Activated T-helper 17 cell treated with anti-CD3 and anti-CD28 coated beads, Interleukin-2, amount 50 U/mL, for 72 hours (primary cell): ENCODE measurements at places on chromosomes 11 and 22. TPM values are rescaled to one million over a fixed set of nuclear protein-coding genes. Genes with fewer than 3 reads are reported as not detected.

The CALCA gene
- total RNA-seq: not detected

GRCh38 chr11:30016588-30017363 lies at the start of gene KCNA4:
Gene KCNA4 (minus strand): TSS chr11:30017030. CDS start chr11:30012678, 4,352 bp downstream.
- no peak for ATAC-seq

GRCh38 chr11:75024764-75025211 lies 36.1 kb downstream of the NEU3 start:
- no peak for ATAC-seq

- ATAC-seq: no peak
These were observed 37.5 kb downstream of the PPARA start for GRCh38 chr22:46187862-46188261.

DNA sequence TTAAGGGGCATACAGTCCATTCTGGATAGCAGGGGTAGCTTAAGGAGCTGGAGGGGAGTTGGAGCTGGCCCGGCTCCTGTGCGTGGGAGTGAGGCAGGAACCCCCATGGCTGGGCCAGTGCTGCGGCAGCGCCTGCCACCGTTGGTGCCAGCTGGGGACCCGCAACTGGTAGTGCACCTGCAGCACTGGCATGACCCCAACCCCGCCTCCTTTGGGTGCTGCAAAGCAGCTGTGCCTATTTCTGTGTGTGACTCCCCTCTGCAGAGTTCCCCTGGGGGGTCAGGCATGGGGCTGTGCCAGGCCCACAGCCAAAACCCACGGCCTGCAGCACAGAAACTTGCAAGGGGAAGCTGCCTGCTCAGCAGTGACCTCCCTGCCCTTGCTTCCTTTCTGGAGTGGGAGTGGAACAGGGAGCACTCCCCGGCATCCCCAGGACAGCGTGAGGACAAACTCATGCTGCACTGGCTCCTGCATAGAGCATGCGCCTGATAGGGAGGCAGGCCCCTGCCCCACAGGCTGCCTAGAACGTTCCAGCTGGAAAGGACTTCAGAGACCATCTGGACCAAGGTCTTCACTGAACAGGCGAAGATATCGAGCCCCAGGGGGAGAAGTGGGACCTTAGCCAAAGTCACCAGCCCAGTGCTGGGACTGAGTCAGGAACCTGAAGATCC lies 26.2 kb upstream of the RAB1B start:
- no peak for ATAC-seq

- peak; percentile 68 for ATAC-seq
These were observed 190.9 kb upstream of the SORL1-AS1 start for GRCh38 chr11:121643479-121644186.

The MPEG1 gene
- not detected for total RNA-seq

- no peak for ATAC-seq
These were observed 46.2 kb downstream of the CSNK2A3 start for GRCh38 chr11:11306855-11307254.

DNA sequence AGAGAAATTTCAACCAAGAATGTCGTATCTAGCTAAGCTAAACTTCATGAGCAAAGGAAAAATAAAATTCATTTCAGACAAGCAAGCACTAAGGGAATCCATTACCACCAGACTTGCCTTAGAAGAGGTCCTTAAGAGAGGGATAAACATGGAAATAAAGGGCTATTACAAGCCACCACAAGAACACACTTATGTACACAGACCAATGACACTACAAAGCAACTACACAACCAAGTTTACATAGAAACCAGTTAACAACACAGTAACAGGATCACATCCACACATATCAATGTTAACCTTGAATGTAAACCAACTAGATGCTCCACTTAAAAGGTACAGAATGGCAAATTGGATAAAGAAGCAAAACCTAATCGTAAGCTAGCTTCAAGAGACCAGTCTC lies 38.0 kb downstream of the TMEM123 start:
- no peak for ATAC-seq

The CNIH2 gene
- 5.0 TPM for total RNA-seq

GRCh38 chr11:86571273-86571948 lies 101.0 kb downstream of the ME3 start:
- ATAC-seq: no peak

The INS gene
- total RNA-seq: not detected

The HORMAD2 gene
- total RNA-seq: 0.37 TPM

- no peak for ATAC-seq
These were observed 54.3 kb downstream of the SWAP70 start for GRCh38 chr11:9718147-9718546.

DNA sequence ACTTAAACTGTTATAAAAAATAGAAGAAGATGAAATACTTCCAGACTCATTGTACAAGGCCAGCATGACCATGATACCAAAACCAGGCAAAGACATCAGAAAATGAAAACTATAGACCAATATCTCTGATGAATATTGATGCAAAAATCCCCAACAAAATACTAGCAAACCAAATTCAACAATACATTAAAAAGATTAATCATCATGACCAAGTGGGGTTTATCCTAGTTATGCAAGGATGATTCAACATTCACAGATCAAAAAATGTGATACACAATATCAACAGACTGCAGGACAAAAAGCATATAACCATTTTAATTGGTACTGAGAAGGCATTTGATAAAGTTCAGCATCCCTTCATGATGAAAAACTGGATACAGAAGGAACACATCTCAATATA lies 824.5 kb upstream of the RAG2 start:
- ATAC-seq: no peak

The FAM168A gene
- 16.0 TPM for total RNA-seq

GRCh38 chr11:47225552-47226400 lies 11.0 kb downstream of the DDB2 start:
- ATAC-seq: peak; percentile 99

DNA sequence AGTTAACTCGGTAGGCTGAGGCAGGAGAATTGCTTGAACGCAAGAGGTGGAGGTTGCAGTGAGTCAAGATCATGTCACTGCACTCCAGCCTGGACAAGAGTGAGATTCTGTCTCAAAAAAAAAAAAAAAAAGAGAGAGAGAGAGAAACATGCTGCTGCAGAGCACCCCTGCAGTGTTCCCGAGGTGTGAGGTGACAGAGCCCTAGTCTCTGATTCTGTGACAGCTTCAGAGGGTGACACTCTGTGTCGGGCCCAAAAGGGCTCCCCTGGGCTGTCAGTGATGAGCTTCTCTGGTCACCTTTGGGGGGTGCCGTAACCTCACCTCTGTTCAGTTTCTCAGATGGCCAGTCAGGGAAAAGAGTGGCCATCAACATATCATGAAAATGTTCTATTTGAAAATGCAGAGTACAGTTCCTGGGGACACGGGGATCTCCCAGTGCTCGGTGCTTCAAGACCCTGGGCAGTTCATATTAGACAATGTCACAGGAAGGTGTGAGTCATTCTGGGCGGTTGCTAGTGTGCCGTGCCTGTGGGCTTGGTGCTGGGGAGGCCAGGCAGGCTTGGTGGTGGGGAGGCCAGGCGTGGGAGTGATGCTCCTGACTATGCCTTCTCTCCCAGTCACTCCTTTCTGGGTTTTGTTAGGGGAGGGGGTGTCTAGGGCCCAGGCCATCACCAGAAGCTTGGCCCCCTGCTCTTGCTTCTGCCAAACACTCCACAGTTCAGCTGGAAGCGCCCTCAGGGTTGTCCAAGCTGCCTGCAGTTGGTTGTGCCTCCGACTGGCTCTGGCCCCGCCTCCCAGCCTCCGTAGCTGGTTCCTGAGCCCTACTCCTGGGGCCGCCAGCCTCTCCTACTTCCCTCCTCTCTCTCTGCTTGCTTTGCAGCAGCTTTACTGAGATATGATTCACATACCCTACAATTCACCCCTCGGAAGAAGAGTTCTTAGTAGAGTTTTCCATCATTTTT lies 52.5 kb upstream of the CLDN5 start:
- ATAC-seq: peak; percentile 91

DNA sequence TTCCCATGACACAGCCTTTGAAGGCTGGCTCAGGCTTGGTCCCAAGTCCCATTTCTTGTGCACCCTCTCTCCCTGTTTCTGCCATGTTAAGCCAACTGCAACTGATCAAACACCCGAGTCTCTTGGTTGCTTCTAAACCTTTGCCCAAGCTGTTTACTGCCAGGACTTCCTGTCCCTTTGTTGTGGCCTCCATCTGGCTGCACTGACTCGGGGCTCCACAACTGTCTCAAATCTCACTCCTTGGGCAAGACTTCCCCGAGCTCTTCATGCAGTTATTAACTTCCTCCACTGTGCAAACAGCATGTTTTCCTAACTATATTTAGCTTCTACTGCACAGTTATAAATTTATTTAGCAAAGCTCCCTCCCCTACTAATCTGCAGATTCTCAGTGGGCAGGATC lies 4.3 kb downstream of the VPREB1 start:
- no peak for ATAC-seq

The OR8H3 gene
- total RNA-seq: not detected

GRCh38 chr11:108512708-108513107 lies 14.5 kb upstream of the POGLUT3 start:
- ATAC-seq: no peak

- ATAC-seq: no peak
These were observed 21.6 kb downstream of the DGCR6L start for GRCh38 chr22:20298110-20298802.

The GAS2 gene
- 1.5 TPM for total RNA-seq

The OR52H1 gene
- total RNA-seq: 0.34 TPM

DNA sequence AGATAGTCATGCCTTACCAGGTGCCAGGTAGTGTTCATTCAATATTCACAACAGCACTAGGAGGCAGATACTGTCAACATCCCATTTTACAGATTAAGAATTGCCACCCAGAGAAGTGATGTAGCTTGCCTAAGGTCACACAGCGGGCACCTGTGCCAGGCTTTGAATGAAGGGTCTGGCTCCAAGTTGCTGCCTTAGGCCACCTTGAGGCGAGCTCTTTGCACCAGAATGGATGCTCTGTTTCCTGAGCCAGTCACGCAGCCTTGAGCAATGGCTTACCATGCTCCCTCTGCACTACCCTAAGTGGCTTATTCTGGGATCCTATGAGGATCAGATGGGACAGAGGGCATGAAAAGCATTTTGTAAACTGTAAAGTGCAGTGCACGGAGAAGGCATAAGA lies 25.1 kb upstream of the TIMP3 start:
- no peak for ATAC-seq

DNA sequence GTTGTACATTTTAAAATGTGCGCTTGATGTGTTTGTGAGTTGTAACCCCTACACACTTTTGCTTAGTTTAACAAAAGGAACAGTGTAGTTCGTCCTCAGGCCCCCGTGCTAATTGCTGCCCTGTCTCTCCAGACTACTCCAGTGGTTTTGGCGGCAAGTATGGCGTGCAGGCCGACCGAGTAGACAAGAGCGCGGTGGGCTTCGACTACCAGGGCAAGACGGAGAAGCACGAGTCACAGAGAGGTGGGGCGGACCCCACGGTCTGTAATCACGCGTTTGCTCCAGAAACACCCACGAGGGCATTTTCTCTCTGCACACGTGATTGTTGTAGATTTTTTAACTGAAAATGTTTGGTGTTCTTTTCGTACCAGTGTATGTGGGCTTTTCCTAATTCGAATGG lies 18.6 kb downstream of the CTTN start:
- no peak for ATAC-seq

DNA sequence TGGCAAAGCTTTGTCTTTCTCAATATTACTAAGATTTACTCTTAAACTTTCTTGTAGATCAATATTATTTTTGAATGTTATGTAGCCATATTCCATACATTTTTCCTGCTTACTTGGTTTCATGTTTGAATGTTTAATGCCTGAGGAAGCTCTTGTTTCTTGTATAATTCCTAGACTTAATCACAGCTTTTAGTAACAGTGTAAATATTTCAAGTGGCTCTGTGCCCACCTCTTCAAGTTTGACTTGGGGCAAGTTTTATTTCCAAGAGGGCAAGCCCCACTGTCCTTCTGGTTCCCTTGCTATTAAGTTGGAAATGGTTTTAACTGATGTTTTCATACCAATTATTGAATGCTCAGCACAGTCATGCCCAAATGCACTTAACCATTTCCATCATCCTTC lies 1004.1 kb downstream of the OPCML start:
- ATAC-seq: no peak

GRCh38 chr22:22920104-22920654 lies 32.6 kb downstream of the IGLL5 start:
- ATAC-seq: no peak

GRCh38 chr11:73939096-73939495 lies 11.7 kb upstream of the DNAJB13 start:
- no peak for ATAC-seq

GRCh38 chr11:11029027-11029426 lies 171.2 kb upstream of the ZBED5 start:
- ATAC-seq: no peak

The SLC22A12 gene
- total RNA-seq: not detected

DNA sequence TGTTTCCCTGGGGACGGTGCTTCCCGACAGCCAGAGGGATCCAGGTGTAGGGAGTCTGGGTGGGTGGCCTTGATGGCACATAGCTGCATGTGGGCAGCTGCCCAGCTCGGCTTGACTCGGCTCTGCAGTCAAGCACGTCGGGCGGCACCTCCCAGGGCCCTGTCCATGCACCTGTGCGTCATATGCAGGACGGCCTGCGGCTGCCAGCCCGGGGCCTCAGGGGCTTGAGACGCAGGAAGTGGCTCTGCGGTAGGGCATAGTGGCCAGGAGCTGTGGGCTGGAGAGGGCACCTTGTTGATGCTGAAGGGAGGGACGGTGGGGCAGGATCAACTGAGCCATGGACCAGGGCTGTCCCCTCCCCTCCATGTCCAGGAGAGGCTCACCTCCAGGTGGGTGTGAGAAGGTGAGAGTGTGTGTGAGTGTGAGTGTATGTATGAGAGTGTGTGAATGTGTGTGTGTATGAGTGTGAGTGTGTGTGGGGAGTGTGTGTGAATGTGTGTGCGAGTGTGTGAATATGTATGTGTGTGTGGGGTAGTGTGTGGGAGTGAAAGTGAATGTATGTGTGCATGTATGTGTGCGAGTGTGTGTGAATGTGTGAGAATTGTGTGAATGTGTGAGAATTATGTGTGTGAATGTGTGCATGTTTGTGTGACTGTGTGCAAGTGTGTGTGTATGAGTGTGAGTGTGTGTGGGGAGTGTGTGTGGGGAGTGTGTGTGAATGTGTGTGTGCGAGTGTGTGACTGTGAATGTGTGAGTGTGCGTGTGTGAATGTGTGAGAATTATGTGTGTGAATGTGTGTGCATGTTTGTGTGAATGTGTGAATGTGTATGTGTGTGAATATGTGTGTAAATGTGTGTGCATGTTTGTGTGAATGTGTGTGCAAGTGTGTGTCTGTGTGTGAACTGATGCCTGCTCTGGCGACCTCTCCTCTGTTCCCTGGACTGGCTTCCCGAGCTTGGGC lies 5.7 kb upstream of the SUN2 start:
- ATAC-seq: no peak

DNA sequence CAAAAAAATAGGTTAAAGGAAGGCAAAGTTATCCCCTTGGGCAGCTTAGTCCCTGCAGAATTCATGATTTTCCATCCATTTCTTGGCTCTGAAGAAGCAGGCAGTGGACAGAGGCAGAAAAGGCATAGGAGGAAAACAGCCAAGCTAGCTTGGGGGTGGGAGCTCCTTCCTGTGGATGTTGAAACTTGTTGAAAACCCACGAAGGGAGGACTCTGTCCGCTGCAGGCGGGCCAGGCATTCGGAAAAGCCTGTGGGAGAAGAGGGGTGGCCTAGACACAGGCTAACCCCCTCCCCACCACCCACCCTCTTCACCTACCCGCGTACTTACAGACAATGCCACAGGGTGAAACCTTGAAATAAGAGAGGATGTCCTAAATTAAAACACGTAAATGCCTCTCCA lies 72.1 kb downstream of the C22orf31 start:
- ATAC-seq: no peak

The APOA4 gene
- not detected for total RNA-seq

The CARNS1 gene
- total RNA-seq: 10.6 TPM

The TMPRSS4 gene
- 0.11 TPM for total RNA-seq

GRCh38 chr22:19713650-19714311 lies 522 bp upstream of the SEPTIN5 start:
- ATAC-seq: no peak

GRCh38 chr11:42239188-42239587 lies 779.7 kb upstream of the LRRC4C start:
- no peak for ATAC-seq

The DEFB131B gene
- total RNA-seq: not detected
